ENCODE measurements at places on chromosomes 11 and 22. TPM values are rescaled to one million over a fixed set of nuclear protein-coding genes. Genes with fewer than 3 reads are reported as not detected.

GRCh38 chr22:37461961-37462360 lies 24.2 kb downstream of the MFNG start:
- no peaks in the 10 kb centered on the region for H3K36me3 ChIP-seq
- peaks cover 7% of the 10 kb centered on the region for H3K4me1 ChIP-seq

- no peak for DNase-seq
- H3K27ac ChIP-seq, result no peak overlapping the region
- peaks cover 38% of the 10 kb centered on the region for H3K36me3 ChIP-seq
- no peak overlapping the region for H3K4me3 ChIP-seq
- peaks cover 23% of the 10 kb centered on the region for H3K27me3 ChIP-seq
These were observed 43.5 kb downstream of the SGSM3 start for GRCh38 chr22:40413873-40414272.

OR4D5 gene
- not detected for total RNA-seq

DNA sequence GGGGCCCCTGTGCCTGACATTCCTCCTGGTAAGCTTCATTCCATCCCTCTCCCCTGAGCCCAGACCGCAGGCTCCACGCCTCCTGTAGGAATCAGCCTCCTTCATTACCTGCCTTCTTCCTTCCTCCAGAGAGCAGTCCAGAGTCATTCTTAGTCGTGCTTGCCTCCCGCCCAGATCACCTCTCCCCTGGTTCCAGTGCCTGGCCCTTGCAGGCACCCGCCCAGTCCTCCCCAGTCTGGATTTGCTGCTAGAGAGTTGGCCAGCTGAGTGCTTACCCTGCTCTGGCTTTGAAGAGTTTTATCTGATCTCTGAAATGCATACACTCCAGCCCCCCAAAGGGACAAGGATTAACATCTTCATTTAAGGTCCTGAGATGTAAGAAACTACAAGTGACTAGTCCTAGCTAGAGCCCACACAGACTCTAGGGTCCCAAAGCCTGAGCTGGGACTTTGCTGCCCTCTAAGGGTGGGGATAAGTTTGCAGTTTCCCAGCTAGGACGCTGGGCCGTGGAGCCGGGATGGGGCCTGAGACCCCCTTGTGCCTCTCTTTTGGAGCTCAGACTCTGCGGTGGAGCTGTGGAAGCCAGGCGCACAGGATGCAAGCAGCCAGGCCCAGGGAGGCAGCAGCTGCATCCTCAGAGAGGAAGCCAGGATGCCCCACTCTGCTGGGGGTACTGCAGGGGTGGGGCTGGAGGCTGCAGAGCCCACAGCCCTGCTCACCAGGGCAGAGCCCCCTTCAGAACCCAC lies 1.6 kb downstream of the NR1H3 start:
- peaks cover 7% of the 10 kb centered on the region for H3K36me3 ChIP-seq
- H3K27ac ChIP-seq, result peak overlapping the region; percentile 67
- H3K4me3 ChIP-seq, result peak overlapping the region; percentile 75
- H3K27me3 ChIP-seq, result peaks cover 9% of the 10 kb centered on the region

DNA sequence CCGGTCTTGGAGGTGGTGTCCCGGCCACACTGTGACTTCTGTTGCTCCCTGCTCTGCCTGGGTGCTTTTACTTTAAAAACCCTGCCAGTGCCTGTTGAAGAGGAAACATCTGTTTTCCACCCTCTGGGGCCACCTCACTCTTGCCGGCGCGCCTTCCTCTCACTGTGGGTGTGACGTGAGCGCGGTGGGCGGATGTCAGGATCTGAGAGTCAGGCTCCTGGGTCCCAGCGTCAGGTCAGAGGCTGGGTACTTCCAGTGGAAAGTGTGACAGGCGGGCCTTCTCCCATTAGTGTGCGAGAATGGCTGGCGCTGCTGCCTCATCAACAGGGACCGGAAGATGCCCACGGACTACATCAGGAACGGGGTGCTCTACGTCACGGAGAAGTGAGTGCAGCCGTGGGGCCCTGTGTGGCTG lies 54.2 kb downstream of the GRAMD4 start:
- no peak overlapping the region for H3K27ac ChIP-seq
- no peaks in the 10 kb centered on the region for H3K36me3 ChIP-seq
- H3K4me3 ChIP-seq, result no peak overlapping the region
- peaks cover 2% of the 10 kb centered on the region for H3K27me3 ChIP-seq

DNA sequence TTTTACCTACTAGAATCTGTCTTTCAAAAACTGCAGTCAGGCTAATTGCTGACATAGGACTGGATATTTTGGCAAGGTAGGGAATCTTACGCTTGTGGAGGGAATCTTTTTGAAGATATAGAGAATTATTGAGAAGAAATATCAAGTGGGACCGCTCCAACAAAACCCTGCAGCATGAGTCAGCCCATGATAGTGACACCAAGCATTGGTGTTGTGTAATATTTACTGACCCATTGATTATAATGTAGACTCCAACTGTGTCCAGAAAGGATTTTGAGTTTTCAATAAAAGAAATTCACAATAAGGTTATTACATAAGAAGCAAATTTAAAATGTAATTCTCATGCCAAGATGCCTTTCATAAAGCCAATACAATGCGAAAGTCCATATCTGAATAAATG lies 20.7 kb downstream of the MS4A4A start:
- H3K36me3 ChIP-seq, result no peaks in the 10 kb centered on the region
- H3K4me3 ChIP-seq, result no peak overlapping the region
- DNase-seq, result no peak
- H3K27me3 ChIP-seq, result no peaks in the 10 kb centered on the region
- no peak overlapping the region for H3K27ac ChIP-seq
- no peaks in the 10 kb centered on the region for H3K4me1 ChIP-seq

GRCh38 chr22:47627556-47628253 lies 865.3 kb downstream of the TBC1D22A start:
- DNase-seq, result no peak
- H3K27me3 ChIP-seq, result peaks cover 11% of the 10 kb centered on the region
- peaks cover 10% of the 10 kb centered on the region for H3K36me3 ChIP-seq
- H3K4me3 ChIP-seq, result no peak overlapping the region
- no peaks in the 10 kb centered on the region for H3K4me1 ChIP-seq

All from endothelial cell (in vitro differentiated cells).